ENCODE measurements at places on chromosomes 7 and 10.

GRCh38 chr10:22683140-22683389 lies 31.3 kb downstream of the PIP4K2A start:
- no peak for DNase-seq

GRCh38 chr10:80161321-80162083 lies 29.0 kb downstream of the PLAC9 start:
- DNase-seq, result no peak

DNA sequence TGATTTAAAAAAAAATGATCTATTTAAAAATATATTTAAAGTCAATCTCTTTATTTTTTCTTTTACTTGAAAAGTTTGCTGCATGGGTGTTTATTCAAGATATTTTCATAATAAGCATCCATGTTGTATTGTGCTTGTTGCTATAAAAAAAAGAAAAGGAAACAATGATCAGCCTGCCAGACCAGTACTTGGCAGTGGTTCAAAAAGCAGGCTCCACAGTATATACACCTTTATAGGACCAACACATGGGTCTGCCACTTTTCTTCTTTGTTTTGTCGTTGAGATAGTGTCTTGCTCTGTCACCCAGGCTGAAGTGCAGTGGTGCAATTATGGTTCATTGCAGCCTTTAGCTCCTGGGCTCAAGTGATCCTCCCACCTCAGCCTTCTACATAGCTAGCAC lies 228.0 kb downstream of the TWIST1 start:
- peak; percentile 46 for DNase-seq

- DNase-seq, result no peak
Measured at GRCh38 chr10:126147866-126148587, 240.2 kb downstream of the ADAM12 start.

DNA sequence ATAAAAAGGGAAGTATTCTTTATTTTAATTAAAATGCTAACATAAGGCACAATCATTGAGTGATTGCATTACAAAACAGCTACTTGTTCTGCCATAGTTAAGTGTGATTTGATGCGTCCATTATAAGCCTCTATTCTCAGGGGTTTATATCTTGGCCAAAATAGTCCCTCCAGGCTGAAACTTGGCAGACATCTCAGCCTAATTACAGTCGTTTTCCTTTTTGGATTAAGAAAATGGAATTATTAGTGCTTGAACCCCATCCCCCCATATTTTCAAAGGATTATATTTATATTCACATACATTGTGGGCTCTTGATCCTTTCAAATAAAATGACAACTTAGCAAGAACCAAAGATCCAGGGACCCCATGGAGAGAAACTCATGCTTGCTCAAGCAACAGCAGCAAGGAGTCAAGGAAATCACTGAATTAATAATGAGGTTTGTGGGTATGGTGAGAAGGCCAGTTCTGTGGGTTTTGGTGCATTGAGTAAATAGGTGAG lies 66.7 kb upstream of the NEUROD6 start:
- DNase-seq, result no peak

DNA sequence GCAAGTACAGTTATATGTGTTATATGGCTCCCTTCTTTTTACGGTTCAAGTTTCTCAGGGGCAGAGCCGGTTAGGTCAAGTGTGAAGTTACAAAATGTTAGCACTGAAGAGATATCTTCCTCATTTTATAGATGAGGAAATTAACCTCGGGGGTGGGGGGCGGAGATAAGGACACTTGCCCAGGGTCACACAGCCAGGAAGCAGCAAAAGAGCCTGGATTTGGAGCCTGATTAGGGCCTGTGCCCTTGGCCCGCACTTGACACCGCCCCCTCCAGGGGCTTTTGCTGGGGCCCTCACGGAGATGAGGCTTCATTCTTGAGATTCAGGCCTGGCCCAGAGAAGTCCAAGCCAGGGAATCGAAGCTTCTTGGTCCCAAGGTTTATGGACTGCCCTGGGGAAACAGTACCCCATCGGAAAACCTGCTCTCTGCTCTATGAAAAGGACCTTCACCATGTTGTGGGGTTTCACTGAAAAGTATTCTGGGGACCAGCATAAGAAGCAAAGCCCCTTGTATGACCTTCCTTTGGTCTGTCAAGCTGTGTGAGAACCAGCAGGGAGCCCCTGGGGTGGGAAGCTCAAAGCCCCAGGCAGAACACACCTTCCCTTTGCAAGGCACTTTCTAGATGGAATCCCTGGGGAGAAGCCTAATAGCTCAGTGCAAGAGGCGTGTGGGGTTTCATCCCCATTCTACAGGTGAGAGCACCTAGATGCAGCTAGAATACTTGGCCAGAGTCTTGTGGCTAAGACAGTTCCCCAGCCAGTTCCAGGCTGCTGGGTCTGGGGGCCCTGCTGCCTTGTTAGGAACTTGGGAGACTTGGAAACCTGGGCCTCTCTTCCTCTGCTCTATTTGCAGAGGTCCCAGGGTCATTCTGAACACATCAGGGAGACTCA lies 21.9 kb downstream of the UNC5B start:
- no peak for DNase-seq

GRCh38 chr10:112797855-112798254 lies 152.2 kb upstream of the TCF7L2 start:
- DNase-seq, result no peak

DNA sequence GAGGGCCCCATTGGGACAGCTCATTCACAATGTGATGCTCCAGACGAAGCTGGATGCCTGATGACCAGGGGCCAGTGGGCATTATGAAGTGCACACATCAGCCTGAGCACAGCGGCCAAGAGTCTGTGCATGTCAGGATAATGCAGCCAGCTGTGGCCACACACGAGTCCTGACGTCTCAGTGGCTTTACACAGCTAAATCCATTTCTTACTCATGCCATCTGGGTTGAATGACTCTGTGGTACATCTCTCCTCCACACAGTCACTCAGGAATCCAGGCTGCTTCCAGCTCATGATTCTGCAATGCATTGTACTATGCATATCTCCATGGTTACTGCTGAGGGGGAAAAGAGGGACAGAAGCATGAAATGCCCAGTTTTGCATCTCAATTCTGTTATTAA lies 123.6 kb downstream of the PRLHR start:
- no peak for DNase-seq

DNA sequence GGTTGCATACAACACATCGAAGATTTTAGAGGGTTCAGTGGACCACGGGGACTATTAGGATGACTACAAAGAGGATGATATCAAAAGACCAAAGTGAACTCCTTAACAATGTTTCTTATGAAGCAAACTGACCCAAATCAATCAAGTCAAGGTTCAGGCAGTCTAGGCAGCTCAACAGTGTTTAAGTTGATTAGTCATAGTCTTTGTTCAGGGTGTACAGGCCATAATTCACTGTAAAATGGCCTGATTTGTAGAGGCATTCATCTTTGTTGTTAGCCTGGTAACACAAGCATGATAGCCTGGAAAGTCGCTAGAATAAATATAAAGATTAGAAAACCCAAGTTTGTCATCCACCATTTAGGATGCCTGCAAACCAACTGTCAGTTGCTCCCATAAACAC lies 32.6 kb downstream of the ANTXRL start:
- no peak for DNase-seq

GRCh38 chr10:24469993-24470392 lies 253.7 kb downstream of the ARHGAP21 start:
- peak; percentile 65 for DNase-seq

- no peak for DNase-seq
Measured at GRCh38 chr7:121195010-121195409, 133.8 kb upstream of the WNT16 start.

DNA sequence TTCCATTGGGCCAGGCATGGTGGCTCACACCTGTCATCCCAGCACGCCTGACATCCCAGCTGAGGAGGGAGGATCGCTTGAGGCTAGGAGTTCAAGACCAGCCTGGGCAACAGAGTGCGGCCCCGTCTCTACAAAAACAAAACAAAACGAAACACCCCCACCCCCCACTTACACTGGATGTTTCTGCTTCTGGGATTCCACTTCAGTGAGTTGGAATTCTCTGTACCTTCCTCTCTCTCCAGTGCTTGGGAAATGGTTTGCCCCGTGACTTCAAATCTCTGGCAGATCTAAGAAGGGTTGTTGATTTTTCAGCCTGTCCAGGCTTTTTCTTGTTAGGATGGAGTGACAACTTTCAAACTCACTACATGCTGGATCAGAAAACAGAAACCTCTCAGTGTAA lies 106.9 kb downstream of the ANLN start:
- DNase-seq, result no peak

Data from DMS153 (cell line).